ENCODE measurements at places on chromosomes 7 and 10.
A peak's percentile ranks its signal among the peaks of the same experiment; 100 is the strongest.

DNA sequence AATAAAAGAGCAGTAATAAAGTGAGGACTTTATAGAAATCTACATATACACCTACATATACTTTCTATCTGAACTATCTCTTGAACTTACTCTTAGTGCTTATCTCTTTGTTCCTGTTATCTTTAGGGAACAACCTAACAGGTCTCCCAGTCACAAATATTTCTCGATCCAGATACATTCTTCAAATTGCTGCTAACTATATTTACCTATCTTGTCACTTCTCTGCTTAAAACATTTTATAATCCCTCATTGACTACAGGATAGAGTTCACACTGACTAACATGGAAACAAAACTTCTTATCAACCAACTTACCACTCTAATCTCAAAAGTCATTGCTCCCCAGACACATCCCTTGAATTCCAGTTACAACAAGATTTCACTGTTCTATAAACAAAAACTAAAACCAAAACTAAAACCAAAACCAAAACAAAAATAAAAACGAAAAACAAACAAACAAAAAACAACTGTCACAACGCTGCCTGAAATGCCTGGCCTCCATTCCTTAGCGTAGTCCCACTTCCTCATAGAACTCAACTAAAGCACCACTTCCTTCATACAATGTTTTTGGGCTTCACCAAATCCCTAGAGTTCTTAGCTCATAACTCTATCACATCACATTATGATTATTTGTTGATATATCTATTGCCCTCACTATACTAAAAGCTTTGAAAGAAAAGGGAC lies 134.7 kb downstream of the SEMA3D start:
- DNase-seq = no peak

DNA sequence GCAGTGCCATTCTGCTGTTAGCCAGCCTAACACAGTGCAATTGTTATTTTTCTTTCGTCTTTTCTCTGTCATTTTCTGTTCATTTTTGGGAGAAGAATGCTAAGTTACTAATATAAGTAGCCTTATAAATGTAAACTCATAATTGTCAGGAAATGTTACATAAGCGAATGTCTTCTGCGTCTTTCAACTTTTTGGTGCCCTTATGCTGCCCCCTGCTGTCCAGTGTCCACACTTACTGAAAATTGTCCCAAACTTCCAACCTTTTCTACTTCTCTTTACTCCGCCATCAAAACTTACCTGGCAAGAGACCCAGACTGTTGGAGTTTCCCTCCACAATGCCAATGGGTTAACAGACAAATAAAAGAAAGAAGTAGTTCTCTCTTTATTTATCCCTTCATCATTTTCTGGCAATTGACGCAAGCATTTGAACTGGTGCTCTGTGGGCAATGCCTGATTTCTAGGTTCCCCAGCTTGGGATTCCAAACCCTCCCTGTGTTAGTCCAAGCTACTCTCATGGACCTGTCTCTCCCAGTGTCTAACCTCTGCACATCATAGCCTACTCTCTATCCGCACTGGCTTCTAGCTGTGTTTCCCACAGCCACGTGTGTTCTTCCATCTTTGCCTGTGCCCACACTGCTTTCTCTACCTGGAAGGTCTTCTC lies 21.0 kb upstream of the EPC1 start:
- DNase-seq = peak; percentile 48

DNA sequence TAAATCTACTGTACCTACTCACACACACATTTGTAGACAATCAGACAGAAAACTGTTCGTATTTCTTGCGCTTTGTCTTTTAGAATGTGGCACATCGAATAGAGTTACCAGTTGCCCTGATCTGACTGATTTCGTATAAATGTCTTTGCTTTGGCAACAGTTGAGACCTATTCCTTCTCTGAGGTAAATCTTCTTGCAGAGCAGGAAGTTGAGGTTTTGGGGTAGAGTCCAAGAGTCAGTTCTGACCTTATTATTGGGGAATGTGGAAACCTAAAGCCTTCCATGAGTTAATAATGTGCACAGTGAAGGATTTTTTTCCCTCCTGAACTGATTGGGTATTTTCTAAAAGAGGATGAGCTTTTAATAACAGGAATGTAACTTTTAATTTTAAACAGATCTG lies 135.3 kb downstream of the KIAA1217 start:
- peak; percentile 93 for DNase-seq

GRCh38 chr10:30436191-30436611 lies 2.2 kb downstream of the MAP3K8 start:
- no peak for DNase-seq

GRCh38 chr10:21159669-21160068 lies 262.6 kb upstream of the NEBL start:
- no peak for DNase-seq

DNA sequence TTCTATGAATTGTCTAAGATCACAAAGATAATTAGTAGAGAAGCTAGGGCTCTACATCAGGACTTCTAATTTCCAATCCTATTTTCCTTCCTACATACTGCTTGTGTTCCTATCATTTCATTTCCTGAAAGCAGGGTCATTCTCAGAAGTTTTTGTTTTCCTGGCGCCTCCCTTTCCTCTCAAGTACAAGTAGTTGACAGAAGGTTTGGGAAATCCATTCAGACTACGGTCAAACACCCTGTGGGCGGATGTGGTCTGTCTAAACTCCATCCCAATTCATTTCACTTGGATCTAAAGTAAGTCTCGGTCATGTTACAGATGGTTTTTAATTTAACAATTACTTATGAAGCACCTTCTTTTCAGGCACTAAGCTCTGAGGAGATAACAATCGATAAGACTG lies 221.4 kb downstream of the MTERF1 start:
- no peak for DNase-seq

DNA sequence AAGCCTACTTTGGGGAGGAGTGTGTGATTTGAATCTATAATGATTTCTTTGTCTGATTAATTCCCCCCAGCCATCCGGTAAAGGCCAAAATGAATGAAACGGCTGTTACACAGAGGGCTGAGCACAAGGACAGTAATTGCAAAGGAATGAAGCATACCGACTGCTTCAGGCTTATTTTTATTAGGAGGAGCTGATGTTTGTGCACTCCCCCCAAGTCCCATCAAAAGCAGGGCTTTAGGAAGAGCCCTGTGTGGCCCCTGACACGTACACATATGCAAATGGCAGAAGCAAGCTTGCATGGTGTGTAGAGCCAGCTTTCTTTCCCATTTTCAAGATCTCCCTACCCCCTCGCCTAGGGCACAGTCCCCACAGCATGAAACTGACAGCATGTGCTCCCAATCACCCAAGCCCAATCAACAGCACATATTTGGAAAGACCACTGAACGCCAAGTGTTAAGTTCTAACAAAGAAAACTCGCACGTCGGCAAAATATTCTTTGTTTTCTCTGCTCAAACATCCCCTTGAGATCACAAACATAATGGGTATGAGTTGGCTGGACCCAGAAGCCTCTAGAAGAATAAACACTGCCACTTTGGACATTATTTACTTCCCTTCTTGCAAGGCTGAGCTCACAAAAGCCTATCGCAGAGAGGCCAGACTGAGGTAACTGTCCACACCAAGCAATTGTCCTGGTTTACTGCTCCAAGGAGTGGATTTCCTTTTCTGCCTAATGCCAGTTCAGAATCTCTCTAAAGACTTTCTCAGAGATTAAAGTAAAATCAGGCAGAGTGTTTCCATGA lies 143.0 kb downstream of the CUBN start:
- DNase-seq = peak; percentile 87

GRCh38 chr10:130179640-130180039 lies 43.4 kb downstream of the GLRX3 start:
- no peak for DNase-seq

DNA sequence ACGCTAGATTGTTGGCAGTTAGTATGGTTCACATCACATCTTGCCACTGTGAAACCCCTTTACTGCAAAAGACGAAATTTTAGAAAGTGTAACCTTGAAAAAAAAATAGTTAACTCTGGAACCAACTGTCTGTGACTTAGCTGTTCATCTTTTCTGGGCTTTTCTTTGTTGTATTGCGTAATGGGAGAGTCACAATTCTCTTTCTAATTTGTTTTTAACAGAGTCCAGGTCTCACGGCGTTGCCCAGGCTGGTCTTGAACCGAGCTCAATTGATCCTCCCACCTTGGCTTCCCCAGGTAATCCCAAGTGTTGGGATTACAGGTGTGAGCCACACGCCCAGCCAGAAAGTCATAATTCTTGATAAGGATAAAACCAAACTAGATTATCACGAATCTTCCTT lies 14.5 kb downstream of the UBE3C start:
- no peak for DNase-seq

DNA sequence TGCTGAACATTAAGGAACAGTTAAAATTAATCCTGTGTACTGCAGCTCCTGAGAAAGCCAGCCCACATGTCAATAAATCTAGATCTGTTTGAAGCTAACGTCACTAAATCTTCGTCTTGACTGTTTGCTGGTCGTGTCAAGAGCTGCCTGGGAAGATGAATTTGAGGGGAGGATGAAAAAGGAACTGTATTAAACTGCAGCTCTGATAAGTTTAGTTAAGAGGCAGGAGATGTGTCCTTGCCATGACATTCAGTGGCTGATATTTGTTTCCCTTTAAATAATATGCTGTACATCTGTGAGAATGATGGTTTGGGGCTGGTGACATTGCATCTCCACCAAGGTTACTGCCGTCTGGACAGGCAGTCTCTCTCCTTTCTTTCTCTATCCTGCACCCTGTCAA lies 435.3 kb downstream of the LRMDA start:
- DNase-seq = no peak

- DNase-seq = peak; percentile 86
Observed at GRCh38 chr7:26083113-26083512, 68.9 kb upstream of the NFE2L3 start.

DNA sequence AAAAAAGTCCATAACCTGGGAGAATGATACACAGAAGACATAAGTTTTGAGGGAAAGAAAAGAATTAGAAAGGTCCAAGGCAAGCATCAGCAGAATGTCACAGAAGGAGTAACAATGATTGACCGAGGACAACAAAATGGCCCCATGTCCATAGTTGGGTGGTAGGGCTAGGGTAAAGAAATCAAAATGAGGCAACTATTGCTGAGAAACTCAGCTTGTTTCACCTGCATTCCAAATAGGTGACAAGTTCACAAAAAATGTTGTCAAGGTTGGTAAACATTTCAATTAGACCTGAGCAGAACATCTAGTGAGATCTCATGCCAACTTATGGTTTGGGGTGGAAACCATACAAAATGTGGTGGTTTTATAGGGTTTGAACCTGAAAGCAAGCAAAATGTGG lies 22.8 kb upstream of the DLX6 start:
- DNase-seq = peak; percentile 39

- no peak for DNase-seq
Observed at GRCh38 chr7:123798532-123799188, 46.3 kb upstream of the HYAL4 start.

GRCh38 chr10:86099542-86100334 lies 266.9 kb downstream of the GRID1 start:
- no peak for DNase-seq

GRCh38 chr7:151837285-151838042 lies 39.5 kb downstream of the PRKAG2 start:
- DNase-seq = no peak

DNA sequence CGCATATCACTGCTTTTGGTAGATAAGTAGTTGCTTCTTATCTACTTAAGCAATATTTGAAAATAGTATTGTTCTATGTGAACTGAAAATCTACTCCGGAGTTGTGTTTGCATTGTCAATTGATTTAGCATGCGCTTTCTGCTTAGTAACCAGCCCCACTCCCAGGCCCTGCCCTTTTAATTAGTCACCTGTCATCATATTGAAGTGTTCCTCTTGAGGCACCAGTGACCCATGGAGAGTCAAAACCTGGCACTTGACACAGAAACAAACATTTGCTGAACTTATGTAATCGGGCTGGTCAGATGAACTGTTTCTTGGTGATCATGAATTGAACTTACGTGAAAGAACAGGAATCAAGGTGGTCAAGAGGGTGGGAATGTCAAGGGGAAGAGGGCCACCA lies 27.8 kb upstream of the CDHR3 start:
- DNase-seq = no peak

Measured in foreskin keratinocyte (primary cell).